Stimulated activated CD8-positive, alpha-beta memory T cell treated with anti-CD3 and anti-CD28 coated beads, Interleukin-4, amount 100 ng/mL, for 4 hours (primary cell): ENCODE measurements at places on chromosomes 4 and X.
A peak's percentile ranks its signal among the peaks of the same experiment; 100 is the strongest.

- no peak for DNase-seq
Observed at GRCh38 chr4:796206-796605, 29.7 kb downstream of the CPLX1 start.

GRCh38 chr4:153468587-153468986 lies 2.4 kb downstream of the TMEM131L start:
- no peak for DNase-seq

DNA sequence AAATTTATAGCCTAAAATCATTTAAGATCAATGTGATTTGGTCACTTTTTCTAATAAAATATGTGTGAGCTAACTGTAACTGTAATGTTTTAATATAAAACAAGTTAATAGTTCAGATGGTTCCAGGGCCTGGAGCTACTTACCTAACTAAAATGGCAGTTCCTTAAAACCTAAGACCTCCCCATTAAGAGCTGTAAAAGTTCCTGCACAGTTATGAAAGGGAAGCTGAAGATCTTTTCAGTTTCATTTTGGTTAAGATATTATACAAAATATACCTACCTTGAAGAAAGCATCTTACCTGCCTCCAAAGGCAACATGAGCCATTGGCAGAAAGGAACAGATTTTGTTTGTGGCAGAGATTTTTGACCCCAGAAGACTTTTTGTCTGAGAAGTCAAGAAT lies 30.1 kb downstream of the HPF1 start:
- DNase-seq, result no peak

- DNase-seq, result no peak
Observed at GRCh38 chr4:182770259-182770995, 146.8 kb downstream of the DCTD start.

DNA sequence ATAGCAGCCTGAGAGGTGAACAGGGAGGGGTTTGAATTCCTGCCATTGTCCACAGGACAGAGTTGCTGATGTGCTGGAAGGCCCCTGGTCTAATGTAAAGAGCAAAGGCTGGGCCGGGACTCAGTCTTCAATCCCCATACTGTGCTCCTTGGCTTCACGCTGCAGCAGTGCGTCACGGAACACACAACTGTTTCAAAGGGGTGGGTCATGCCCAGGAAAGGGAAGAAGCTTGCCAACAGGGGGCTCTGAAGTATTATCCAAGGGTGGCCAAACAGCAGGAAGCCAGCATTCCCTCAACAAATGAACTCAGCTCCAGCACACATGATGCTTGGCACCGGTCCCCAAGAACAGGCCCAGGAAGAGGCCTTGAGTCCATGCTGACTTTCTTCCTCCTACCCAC lies 122.5 kb downstream of the NFKB1 start:
- no peak for DNase-seq

DNA sequence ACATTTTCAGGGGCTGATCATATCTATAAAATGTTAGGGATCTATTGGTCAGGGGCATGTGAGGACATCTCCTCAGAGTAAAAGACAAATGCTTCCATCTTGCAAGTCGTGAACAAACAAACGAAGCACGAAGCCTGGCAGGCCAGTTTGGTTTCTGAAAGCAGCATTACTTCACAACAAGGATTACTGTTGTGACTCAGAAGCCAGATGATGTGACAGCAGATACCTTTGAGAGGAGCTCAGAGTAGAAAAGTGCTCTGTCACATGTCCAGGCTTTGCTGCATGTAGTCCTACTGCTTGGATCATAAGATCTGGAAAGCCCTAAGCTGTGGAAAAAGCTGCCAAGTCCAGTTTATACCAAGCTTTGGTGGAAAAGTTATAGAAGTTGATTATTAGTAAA lies 1827.2 kb downstream of the ARAP2 start:
- DNase-seq, result no peak

GRCh38 chr4:52250154-52250553 lies 199.1 kb downstream of the SPATA18 start:
- DNase-seq, result no peak

GRCh38 chr4:167216783-167217182 lies 17.5 kb downstream of the SPOCK3 start:
- DNase-seq, result no peak

- no peak for DNase-seq
Observed at GRCh38 chr4:37936889-37937498, 23.2 kb upstream of the PTTG2 start.

DNA sequence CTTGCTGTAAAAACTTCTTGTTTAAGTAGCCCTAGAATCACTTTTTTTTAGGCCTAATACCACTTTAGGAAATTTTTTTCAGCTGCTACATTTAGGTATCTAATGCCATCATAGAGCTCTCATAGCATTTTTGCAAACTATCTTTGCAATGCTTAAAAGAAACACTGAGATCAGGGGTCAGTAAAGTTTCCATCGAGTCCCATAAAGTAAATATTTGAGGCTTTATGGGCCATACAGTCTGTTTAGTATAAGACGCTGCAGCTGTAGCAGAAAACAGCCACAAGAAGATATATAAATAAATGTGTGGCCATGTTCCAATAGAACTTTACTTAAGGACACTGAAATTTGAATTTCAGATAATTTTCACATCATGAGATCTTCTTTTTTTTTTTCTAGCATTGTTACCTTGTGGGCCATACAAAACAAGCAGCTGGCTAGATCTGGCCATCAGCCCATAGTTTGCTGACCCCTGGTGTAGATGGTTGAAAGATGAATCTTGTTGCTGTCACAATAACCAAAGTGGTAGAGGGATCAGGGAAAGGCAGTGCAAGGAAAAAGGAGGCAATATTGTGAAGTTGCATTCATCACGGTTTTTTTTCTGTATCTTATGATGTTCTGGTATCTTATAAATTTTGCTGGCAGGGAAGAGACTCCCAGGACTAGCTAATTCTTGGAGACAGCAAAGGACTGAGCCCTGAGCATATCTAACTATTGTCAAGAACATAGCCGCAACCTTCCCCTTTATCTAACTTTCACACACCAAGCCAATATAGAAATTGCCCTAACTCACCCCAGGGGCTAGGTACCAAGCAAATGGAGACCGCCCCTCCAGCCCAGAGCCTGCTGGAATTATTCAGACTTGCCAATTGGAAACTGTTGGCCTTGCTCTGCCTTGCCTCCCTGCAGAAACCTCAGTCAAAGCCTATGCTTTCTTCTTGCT lies 46.6 kb downstream of the RASGEF1B start:
- DNase-seq, result no peak

- no peak for DNase-seq
Observed at GRCh38 chr4:174575436-174575835, 53.1 kb upstream of the HPGD start.

GRCh38 chrX:16436348-16437188 lies 213.4 kb upstream of the S100G start:
- peak; percentile 42 for DNase-seq

DNA sequence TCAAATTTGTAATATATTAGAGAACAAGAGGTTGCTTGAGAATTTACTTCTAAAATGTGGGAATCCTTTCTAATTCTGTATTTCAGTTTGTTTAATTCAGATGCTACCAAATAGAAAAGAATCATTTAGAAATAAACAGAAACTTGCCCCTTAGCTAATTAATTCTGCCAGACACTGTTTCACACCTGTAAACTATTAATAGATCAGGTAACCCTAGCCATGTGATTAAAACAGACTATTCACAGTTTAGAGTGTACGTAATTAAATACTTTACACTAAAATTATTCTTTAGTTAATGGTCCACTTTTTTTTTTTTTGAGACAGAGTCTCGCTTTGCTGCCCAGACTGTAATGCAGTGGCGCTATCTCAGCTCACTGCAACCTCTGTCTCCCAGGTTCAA lies 124.0 kb downstream of the PTPN13 start:
- DNase-seq, result no peak

DNA sequence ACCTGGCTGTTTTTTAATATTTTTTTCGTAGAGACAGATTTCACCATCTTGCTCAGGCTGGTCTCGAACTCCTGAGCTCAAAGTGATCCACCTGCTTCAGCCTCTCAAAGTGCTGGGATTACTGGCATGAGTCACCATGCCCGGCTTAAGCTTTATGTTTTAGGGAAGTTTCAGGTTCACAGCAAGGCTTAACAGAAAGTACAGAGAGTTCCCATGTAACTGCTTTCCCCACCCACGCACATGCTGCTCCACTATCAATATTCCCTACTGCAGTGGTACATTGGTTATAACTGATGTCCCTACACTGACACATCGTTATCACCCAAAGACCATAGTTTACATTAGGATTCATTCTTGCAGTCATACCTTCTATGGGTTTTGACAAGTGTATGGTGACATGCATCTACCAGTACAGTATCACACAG lies 62.7 kb downstream of the PRPS1 start:
- DNase-seq, result no peak

DNA sequence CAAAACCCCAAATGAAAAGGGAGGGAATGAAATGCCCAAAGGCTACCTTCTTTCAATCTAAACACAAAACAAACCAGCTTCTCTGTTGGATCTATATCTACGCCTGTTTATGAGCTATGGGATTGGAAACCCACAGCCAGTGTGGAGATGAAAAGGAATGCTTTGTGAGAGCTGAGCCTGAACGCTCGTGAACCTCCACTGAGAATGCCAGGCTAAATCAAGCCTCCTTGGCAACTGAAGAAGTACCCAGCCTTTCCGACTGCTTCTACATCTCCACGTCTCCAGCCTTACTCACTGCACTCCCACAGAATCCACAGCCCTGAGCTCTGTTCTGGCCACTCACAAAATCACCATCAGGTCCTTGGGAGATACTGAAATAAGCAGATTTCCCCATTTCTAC lies 31.8 kb downstream of the PROM1 start:
- DNase-seq, result no peak

- DNase-seq, result no peak
Observed at GRCh38 chrX:136417806-136418205, 69.9 kb upstream of the BRS3 start.

GRCh38 chr4:112348488-112349158 lies 51.5 kb downstream of the ALPK1 start:
- no peak for DNase-seq

DNA sequence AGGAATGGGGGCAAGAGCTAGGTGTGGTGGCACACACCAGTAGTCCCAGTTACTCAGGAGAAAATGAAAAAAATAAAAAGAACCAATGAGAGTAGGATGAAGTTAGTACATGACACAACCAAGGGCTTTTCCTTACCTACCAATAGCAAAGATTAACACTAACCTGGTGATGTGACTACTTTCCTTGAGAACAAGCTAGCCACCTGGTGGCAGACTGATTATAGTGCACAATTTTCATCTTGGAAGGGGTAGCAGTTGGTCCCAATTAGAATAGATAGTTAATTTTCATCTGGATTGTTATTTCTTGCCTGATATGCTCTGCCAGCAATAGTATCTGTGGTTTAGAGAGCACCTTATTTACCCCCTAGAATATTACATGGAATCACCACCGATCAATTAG lies 1216.8 kb upstream of the PABPC4L start:
- DNase-seq, result no peak

DNA sequence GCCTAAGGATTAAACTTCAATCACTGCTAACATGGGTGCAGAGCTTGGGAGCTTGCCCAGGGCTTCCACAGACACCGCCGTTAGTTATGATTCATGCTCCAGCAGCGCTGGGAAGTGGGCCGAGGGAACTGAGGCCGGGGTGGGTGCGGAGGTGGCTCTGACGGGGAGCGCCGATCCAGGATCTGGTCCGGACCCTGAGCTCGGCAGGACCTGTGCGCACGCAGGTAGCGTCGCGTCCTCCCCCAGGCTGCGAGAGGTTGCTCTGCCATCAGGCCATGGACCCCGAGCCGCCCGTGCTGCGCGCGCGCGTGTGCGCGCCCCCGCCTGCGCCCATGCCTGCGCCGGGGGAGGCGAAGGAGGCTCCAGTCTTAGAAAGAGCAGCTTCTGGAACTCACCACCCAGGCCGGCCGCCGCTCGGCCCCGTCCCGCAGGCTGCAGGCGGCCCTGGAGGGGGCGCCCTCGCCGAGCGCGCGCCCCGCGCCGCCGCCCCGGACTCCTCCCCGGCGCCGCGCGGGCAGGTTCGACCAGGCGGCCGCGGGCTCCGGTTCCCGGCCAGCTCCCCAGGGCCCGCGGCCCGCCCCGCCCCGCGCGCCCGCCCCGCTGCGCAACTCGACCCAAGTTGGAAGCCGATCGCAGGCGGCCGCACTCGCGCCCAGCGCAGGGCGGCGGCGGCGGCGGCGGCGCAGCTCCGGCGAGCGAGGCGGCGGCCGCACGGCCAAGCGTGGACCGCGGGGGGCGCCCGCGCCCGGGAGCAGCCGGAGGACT lies 732 bp upstream of the ADRA2C start:
- DNase-seq, result no peak

DNA sequence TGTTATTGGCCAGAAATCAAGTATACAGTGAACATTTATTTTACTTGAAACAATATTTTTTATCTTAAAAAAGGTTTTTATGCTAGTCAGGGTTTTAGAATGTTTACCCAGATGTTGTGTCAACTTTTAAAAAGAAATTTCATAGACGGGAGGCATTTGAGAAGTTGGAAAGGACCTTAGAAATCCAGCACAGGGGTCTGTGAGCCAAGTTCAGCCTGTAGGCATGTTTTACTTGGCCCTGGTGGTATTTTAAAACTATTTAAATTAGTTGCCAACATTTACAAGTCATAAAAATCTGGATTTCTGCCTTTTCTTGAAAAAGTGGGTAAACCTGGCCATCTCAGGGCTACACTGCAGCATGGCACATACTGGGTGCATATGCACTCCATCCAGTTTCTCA lies 25.5 kb upstream of the FHL1 start:
- DNase-seq, result no peak

DNA sequence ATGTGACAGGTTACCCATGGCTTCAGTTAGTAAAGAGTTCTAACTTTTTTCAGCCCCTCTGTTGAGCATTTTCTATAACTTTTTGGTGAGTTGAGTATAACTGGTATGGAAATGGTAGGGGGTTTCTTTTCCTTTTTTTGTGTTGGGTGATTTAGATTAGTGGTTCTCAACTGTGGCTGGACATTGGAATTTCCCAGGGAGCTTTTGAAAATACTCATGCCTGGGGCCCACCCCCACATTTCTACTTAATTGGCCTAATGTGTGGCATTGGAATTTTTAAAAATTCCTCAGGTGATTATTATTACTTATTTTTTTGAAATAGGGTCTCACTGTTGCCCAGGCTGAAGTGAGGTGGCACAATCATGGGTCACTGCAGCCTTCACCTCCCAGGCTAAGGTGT lies 21.9 kb downstream of the SMS start:
- DNase-seq, result no peak

DNA sequence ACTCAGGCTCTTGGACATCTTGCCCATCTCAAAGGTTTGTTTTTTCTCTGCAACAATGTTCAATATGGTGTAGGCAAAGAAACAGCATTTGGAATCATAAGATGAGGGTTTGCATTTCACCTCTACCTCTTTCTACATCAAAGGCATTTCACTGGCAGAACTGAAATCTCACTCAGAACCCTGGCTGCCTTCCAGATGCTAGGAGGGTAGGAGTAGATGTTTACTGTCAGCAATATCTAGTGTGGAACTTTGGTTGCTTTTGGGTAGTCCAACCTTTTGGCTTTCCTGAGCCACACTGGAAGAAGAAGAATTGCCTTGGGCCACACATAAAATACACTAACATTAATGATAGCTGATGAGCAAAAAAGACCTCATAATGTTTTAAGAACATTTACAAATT lies 297.0 kb upstream of the KLF3 start:
- no peak for DNase-seq
